ENCODE measurements at places on chromosomes 3 and 15.

DNA sequence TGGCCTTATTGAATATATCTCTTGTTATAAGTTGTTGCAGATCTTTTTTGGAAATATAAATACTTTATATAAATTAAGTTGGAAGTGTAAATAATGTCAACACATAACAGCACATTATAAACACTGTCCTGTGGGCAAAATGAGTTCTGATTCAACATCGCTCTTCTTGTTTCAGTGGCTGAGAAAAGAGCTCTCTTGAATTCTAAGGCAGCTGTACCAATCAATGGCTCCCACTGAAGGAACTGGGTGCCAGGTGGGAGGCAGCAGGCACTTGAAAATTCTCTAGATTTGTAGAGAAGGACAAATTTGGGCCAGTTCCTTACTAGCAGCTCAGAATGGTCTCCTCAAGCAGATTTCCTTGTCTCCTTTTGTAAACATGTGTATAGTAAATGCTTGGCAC lies 45.6 kb downstream of the CHST2 start:
- DNase-seq = no peak

GRCh38 chr3:42672515-42672914 lies 12.8 kb upstream of the KLHL40 start:
- DNase-seq = no peak

DNA sequence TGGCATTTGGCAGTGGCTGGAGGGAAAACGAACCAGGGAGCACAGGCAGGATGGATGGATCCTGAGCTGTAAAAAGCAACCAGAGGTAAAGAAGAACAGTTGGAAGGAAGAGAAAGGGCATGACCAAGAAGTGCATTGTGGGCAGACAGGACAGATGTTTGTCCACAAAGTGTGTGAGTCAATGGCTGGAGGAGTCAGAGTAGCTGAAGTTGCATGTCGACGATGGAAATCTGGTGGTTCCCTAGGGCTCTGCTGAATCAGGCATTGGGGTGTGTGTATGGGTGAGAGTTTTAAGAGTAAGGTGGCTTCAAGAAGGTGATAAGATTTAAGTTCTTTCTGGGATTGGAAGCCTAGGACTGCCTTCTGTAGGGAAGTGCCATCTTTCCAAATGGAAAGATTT lies 214.0 kb upstream of the BHLHE40 start:
- DNase-seq = no peak

DNA sequence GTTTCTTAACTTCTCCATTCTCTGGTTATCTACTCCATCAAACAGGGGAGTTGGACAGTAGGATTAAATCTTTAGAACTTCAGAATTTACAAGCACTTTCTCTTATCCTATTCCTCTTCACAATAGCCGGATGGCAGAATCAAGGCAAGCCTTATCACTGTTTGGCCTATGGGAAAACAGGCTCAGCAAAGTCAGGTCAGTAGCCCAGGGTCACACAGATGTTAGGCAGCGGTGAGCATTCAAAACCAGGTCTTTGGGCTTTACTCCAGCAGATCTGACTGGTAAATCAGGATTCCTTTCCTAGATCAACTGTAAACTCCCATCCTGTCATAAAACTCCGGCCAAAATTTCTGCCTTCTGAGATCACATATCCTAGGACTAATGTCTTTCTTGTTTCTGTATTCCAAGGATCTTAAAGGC lies 258.4 kb downstream of the OPA1 start:
- DNase-seq = no peak

DNA sequence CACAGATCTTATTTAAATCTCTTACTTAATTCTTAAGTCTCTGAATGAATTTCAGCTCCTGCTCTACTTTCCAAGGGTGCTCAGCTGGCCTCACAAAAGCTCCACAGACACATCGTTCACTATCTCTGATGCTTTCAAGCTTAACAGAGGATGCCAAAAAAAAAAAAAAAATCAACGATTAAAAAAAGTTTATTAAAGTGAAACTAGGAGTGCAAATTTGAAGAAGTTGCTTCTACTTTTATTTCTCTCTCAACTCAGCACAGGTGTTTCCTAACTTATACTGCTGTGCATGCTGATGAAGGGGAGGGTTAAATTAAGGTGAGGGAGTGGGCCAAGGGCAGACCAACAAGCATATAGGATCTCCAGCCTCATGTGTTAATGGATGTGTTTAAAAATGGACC lies 157.2 kb downstream of the TIGIT start:
- DNase-seq = no peak

- DNase-seq = no peak
Observed at GRCh38 chr3:175224051-175224450, 364.9 kb downstream of the NAALADL2 start.

DNA sequence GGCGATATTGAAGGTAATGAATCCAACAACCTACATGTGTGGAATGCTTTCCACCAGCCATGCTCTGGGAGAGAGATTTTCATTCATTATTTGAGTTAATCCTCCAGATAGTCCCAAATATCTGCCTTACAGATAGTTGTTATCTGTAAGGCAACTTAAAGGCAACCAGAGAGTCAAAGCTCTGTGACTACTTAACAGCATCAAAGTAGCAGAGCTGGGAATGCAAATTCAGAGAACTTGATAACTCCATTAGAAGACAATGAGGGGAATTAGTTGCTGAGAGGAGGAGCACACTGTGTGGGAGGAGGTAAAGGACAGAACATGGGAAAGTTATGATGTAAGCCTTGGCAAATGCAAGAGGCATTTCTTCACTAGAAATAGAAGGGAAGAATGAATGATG lies 10.5 kb upstream of the CRBN start:
- DNase-seq = no peak

GRCh38 chr3:23979569-23979968 lies 34.5 kb downstream of the NR1D2 start:
- no peak for DNase-seq

GRCh38 chr15:92839696-92840095 lies 60.4 kb upstream of the CHD2 start:
- DNase-seq = no peak

- DNase-seq = no peak
Observed at GRCh38 chr3:41064070-41064469, 135.2 kb upstream of the CTNNB1 start.

DNA sequence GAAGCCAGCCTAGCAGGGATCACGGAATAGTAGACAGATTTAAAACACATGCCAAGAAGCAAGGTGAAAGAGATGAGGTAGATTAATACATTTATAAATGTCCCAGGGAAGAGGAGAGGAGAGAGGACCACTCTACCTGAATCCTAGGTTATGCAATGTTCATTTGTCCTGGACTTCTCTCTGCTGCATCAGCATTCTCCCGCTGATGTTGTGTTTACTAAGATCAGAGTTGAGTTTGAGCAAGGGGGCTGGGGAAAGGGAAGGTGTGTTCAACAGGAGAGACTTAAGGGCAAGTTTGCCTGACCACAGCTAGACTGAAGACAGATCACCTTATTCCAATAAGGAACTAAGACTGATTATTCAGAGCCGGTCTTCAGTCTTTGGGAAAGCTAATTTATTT lies 1.1 kb upstream of the KPNA1 start:
- no peak for DNase-seq

DNA sequence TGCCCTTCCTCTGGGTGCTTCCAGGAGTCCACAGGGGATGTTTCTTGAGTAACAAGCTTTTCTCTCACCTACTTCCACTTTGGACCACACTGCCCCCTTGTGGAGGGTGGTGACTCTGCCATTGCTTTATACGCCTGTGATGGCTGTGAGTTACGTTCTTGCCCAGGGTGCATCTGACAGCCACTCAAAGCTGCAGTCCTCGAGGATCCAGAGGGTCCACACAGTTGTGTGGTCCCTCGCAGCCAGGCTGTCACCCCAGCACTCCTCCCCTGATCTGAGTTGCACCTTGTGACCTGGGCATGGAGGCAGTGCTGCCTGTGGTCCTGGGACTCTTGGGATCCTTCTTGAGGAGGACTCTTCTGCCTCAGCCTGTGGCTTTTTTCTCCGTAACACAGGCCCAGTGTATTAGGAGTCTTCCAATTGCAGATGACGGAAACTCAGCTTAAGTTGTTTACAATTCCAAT lies 23.4 kb downstream of the FOXL2 start:
- peak; percentile 76 for DNase-seq

- DNase-seq = no peak
Observed at GRCh38 chr15:67792250-67792942, 32.9 kb upstream of the SKOR1 start.

DNA sequence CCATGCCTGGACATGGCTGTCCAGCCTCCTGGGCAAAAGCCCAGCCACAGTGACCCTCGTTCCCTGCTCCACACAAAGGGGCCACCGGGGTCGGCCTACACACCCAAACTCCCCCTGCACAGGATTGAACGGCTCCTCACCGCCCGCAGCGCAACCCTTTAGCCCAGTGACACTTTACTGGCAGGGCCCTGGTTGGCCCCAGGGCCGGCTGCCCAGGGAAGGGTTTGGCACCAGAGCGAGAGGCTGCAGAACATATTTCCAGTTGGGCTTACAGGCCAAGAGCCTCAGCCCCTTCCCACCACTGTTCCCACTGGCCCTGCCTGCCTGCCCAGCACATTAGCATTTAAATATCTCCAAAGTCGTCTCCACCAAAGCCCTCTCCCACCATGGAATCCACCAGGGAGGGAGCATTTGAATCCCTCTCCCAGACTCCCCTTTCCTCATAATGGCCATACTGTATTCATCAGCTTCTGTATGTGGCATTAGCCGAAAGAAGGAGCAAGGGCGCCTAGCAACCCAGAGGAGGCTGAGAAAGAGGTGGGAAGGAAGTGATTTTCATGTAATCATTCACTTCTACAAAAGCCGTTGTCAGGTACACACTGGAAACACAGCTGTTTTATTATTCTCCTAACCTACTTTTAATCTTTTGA lies 85.4 kb downstream of the SLC6A11 start:
- no peak for DNase-seq

DNA sequence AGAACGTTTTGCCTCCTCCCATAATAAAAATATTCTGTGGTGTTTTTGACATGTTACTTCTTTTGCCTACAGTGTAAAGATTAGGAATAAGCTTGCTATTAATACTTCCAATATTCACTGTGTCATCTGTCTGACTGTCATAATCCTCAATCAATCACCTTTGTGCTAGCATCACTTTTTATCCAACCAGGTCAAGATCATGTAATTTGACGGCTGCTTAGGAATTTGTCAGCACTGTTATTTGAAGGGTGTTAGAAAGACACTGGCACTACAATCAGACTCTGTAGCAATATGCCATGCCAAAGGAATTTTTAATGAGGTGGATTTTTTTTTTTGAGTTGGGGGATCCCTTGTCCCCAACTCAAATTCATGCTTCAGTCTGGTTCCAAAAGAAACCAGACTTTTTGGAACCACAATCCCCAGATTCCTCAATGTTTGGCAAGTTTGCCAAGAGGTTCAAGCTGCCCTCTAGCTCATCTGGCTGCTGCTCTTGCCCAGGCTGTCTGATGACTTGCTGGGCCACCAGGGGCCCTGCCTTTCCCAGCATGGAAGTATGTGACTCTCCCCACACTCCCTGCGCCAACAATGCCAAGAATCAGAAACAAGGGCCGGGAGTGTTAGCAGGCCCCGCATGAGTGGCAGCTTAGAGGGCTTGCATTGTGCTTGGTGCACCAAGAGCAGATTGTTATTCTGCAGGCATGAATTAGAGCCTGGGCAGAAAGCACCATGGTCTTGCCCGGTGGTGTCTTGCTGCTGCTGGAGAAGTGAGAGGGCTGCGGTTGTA lies 58.6 kb upstream of the TSC22D2 start:
- no peak for DNase-seq

- DNase-seq = no peak
Observed at GRCh38 chr3:181880331-181880730, 168.6 kb downstream of the SOX2 start.

GRCh38 chr3:190238871-190239270 lies 83.4 kb downstream of the CLDN1 start:
- DNase-seq = no peak

GRCh38 chr15:101314336-101315125 lies 19.5 kb upstream of the SNRPA1 start:
- DNase-seq = no peak

DNA sequence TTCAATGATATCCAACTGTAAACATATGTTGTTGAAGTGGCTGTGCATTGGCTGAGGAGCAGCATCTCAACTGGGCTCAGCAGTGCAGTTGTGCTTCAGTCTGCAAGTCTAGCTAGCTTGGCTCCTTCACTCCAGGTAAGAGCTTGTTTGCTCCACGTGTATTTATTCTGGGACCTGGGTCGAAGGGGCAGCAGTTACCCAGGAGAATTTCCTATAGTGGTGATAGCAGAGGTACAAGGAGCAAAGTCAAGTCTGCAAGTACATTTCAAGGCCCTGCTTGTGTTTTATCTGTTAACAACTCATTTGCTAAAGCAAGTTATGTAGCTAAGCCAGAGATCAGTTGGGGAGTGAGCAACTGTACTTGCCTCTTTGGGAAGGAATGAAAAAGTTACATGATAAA lies 286.2 kb upstream of the UMPS start:
- no peak for DNase-seq

DNA sequence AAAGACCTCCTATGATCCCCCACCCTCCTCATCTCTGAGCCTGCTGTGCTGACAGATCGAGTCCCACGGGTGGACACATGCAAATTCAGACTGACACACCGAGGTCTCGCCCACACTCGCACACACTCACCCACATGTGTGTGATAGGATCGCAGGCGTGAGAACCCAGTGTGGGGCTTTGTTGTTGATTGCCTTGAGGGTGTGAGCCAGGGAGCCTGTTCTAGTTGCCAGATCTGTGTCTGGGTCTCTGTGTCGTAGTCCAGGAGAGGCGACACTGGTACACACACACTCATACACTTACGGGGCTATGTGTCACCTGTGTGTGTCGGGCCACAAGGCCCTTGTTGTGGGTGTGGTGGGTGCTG lies 2.0 kb downstream of the EPHB3 start:
- no peak for DNase-seq

GRCh38 chr15:26115229-26115943 lies 252.3 kb upstream of the ATP10A start:
- no peak for DNase-seq

- no peak for DNase-seq
Observed at GRCh38 chr15:62035256-62035924, 24.9 kb downstream of the VPS13C start.

DNA sequence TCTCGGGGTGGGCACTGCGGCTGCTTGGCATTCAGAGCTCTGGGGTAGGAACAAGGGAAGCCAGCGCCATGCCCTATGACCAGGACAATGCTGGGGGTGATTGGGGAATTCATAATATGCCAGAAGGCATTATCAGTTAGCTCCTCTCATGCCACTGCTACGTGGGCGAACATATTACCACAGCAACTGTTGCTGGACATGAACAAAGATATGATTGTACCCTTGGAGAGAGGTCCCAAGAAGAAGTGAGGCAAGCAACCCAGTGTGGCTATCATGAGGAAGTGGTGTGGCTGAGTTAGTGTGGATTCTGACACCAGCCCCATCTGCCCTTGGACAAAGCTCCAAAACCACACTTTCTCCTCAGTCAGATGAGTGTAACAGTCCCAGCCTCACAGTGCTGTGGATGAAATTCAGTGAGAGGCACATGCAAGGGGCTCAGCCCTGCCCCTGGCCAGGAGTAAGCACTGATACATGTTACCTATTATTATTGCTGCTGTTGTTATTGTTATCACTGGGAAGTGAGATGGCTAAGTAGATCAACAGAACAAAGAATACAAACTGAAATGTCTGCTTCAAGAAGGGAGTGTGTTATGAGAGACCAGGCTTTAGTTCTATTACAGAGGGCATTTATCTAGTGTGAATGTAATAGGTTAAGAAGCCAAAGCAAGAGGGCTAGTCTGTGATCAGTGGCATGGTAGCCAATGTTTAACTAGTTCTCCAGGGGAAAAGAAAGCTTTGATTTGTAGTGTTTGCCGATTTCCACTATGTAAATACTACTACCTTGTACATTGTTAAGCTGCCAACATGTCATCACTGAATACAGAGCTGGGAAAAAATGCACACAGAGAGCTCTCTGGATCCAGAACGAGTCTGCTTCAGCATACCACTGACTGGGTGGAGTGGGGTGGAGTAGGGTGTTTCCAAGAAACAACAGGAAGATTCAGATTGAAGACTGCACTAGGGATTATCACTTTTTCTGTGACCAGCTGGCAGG lies 222.3 kb upstream of the EIF1B start:
- DNase-seq = no peak
